CD8-positive, alpha-beta T cell (primary cell): ENCODE measurements at places on chromosomes 5 and 9. TPM values are rescaled to one million over a fixed set of nuclear protein-coding genes. Genes with fewer than 3 reads are reported as not detected.

- DNase-seq: no peak
Measured at GRCh38 chr5:159178978-159179377, 30.4 kb downstream of the RNF145 start.

The CDC25C gene
- total RNA-seq: not detected

- no peak for DNase-seq
Measured at GRCh38 chr9:102253099-102253498, 514.7 kb upstream of the GRIN3A start.

The SLC36A3 gene
- total RNA-seq: not detected

DNA sequence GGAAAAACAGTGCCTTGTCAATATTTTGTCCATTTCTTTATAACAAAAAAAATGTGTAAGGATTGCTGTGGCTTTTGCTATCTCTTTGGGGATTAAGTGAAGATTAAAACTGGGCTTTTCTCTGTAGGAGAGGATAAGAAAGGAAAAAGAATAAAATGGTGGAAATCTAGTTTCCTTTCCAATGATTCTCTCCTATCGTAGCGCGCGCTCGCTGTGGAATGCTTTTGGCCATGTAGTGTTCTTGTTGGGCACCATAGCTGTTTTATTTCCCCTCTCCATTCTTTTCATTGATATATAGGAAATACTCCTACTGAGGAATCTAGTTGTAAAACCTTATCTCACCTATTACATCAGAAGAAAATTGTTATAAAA is 1.5 kb downstream of the STXBP1 start:
- no peak for DNase-seq

The CCL28 gene
- total RNA-seq: 19.5 TPM

DNA sequence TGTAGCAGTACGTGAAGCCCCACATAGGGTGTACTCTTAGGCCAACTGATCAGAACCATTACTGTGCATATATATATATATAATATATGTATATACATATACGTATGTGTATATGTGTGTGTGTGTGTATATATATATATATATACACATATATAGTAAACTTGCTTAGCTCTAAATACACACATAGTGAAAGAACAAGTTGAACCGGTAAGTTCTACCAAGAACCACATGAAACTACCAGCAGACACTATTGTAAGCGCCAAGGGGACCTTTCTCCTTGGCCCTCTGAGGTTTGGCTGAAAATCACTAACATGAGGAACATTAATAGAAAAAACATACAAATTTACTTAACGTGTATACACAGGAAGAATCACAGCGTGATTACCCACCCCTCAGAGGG is 1.8 kb upstream of the TARS1 start:
- no peak for DNase-seq

DNA sequence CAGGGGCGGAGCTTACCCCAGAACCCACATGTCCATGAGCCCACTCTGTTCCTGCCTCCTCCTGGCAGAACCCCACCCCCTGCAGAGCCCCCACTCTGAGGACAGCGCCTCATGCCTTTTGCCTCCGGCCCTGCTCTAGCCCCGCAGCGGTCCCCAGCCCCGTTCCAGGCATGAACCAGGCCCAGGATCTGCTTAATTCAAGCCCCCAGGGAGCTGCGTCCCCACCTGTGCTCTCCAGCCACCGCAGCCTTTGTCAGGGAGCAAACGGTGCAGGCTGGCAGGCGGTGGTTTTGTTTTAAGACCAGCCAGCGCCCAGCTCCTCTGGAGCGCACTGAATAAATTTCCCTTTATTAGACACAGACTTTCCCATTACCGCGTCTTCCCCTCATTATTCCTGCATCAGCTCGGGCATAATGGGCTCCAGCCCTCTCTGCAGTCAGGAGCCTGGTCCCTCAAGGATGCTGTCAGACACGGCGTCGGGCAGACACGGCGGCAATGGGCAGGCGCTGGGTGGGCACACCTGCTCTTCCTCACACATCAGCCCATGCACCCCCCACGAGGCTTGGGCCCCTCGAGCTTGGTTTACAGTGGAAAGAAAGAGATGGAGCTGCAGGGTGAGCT is 137.6 kb downstream of the OLFM1 start:
- no peak for DNase-seq

DNA sequence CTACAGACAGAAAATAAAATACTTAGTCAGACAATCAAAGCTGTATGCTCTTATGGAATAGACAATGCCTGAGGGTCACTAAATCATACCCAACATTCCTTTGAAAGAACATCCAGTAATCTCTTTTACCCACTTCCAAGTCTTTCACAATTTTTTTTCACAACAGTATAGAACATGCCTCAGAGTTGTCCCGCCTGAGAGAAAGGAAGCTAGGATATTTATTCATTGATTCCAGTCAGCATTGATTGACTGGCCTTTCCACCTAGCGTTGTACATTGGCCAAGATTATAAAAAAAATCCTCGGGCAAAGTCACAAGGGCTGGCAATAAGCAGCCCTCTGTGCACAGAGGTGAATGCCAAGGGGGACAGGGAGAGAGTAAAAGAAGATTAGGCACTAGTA is 318.1 kb upstream of the PIK3R1 start:
- DNase-seq: no peak

DNA sequence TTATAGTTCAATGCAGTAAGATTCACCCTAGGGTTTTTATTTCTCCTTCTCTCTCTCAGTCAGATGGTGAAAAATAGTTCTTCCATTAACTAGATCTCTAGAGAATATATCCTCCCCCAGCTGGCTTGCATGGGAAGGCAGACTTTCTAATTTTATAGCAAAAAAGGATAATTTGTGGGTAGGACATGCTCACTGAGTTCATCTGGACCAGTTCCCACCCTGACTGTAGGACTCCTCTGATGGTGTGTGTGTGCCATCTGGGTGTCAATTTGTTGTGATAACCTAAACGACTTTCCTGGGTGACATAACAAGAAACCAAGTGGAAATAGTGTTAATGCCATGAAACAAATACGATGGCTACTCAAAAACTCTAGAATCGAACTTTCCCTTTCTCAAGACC is 44.9 kb downstream of the APBA1 start:
- no peak for DNase-seq

The SPATA31A3 gene
- total RNA-seq: not detected

The ANKRD18B gene
- total RNA-seq: not detected

- DNase-seq: no peak
Measured at GRCh38 chr5:140262221-140262620, 40.7 kb downstream of the PFDN1 start.

The DIPK1B gene
- 0.62 TPM for total RNA-seq

DNA sequence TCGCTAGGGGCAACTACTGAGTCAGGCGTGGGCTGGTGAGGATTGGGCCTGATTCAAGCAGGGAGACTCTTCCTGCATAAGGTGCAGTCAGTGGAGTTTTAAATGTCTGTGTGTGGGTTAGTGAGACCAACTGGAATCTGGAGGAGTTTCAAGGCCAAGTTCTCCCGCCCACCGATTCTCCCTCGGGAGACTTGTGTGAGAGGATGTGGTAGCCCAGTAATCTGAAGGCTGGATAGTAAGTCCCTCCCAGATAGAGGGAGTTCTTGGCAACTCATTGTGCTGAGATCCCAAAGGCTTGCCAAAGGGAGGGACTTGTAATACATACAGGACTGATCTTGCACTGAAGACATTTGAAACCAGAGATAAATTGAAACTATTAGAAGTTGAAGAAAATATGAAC is 51.8 kb downstream of the WDR36 start:
- DNase-seq: no peak

The CLIC3 gene
- 8.8 TPM for total RNA-seq

DNA sequence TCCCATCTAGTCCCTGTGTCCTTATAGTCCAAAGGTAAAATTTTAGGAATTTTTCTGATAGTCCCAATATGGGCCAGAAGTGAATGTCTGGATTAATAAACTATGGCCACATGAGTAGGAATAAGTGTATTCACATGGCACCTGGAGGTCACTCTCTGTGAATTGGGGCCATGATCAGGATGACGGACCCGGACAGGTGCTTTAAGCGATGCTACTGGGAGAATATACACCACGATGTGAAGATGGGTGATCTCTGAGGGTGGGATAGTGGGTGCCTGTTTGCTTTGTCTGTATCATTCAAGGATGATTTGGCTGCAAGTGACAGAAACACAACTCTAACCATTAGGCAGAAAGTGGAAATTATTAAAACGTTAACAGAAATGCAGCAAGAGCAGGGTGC is 101.2 kb downstream of the UGCG start:
- no peak for DNase-seq

DNA sequence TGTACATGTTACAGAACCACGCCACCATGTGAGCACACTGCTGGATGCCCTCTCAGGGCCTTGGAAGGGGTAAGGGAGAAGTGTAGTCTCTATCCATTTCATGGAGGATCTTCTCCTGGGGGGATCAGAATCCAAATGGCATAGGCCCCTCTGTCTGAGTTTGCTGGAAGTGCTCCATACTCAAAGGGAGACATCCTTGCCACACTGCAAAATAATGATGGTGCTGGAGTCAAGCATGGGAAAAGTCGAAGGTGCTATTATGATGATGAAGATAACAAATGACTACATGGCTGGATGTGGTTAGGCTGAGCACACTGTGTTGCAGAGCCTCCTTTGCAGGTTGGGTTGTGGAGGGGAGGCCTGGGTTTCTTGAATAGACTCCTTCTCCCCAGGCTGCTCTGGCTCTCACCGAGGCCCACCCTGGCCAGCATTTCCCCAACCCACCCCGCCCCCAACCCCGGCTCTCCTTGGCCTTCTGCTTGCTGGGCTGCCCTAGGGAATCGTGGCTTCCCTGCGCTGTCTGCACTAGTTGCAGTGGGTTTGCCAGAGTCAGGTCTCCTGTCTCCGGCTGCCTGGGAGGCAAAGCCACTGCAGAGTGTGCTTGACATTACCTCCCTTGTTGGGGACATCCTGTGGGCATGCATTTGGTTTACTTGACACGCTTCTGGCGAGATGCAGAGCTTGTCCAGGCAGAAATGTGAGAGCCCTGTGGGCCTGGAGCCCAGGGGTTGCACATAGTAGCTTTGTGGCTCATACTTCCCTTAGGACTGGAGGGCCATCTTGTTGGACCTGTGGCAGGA is 3.0 kb downstream of the MVB12B start:
- DNase-seq: peak; percentile 61

- no peak for DNase-seq
Measured at GRCh38 chr5:105840800-105841199, 1829.9 kb downstream of the EFNA5 start.

- no peak for DNase-seq
Measured at GRCh38 chr5:55773057-55773456, 35.2 kb downstream of the DDX4 start.

The HNRNPAB gene
- 67.3 TPM for total RNA-seq

DNA sequence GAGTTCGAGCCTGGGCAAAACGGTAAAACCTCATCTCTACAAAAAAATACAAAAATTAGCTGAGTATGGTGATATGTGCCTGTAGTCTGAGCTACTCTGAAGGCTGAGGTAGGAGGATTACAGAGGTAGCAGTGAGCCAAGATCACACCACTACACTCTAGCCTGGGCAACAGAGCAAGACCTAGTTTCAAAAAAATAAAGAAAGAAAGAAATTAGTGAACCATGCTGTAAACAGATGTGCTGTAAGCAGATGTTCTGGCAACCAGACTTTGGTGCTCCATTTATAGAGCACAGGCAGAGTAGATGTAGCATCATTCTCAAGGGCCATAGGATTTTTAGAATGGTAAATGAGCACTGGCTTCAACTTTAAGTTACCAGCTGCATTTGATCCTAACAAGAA is 115.4 kb downstream of the ST8SIA4 start:
- DNase-seq: no peak

DNA sequence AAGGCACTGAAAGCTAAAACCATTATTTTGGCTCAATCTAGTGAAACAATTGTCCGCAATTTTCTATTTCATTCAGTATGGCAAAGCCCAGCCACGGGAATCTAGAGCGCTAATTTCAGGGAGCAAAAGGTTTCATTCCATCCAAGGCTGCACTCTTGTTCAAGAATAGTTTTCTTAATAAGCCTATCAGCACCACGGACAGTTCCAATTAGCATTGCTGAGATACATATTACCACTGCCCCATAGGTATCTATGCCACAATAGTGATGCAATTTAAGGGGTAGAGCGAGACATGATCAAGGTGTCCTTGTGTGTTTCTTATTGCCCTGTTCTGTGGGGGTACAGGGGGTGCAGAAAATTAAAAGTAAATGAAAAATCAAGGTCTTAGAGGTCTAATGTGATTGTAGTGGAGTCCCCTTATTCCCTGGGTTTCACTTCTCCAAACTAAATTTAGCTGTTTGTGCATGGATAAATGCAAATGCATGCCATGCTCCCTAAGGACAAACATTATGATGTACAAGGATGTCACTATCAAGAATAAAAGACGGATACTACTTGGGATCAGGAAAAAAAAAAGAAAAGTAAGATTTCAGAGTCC is 45.5 kb downstream of the SPOCK1 start:
- no peak for DNase-seq

- no peak for DNase-seq
Measured at GRCh38 chr5:96758621-96759020, 49.1 kb downstream of the ERAP1 start.

GRCh38 chr9:115712981-115713380 is 440.6 kb upstream of the PAPPA start:
- no peak for DNase-seq

GRCh38 chr9:76756268-76756640 is 8.0 kb upstream of the PCA3 start:
- no peak for DNase-seq

- no peak for DNase-seq
Measured at GRCh38 chr5:83714810-83715209, 5.8 kb downstream of the HAPLN1 start.

- DNase-seq: peak; percentile 47
Measured at GRCh38 chr5:95818181-95819147, 4.1 kb downstream of the GLRX start.
